T follicular helper cell (primary cell): ENCODE measurements at places on chromosomes 5 and 9.

- no peak for DNase-seq
Observed at GRCh38 chr9:7549249-7549648, 250.3 kb downstream of the DMAC1 start.

- no peak for DNase-seq
Observed at GRCh38 chr9:121160025-121160424, 41.6 kb downstream of the RAB14 start.

GRCh38 chr9:10104774-10105173 is 508.0 kb downstream of the PTPRD start:
- no peak for DNase-seq

- DNase-seq, result no peak
Observed at GRCh38 chr5:56751572-56752313, 63.6 kb upstream of the MAP3K1 start.

DNA sequence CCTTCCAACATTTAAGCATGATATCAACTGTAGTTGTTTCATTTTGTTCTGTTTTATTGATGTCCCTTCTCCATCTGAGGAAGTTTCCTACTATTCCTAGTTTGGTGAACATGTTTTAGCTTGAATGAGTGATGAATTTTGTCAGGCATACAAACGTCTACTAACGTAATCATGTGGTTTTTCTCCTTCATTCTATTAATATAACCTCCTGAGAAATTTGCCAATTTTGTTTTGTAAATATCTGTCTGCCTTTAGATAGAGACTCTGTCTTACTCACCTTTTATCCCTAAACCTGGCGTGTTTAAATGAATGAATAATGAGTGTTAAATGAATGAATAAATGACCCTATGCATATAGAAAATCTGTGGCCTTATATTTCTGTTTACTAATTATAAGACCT is 26.5 kb upstream of the NREP start:
- DNase-seq, result no peak

- no peak for DNase-seq
Observed at GRCh38 chr5:57097526-57097925, 76.3 kb upstream of the GPBP1 start.

GRCh38 chr5:75363726-75364495 is 26.9 kb downstream of the HMGCR start:
- no peak for DNase-seq

- no peak for DNase-seq
Observed at GRCh38 chr5:125595845-125596244, 827.4 kb upstream of the GRAMD2B start.

DNA sequence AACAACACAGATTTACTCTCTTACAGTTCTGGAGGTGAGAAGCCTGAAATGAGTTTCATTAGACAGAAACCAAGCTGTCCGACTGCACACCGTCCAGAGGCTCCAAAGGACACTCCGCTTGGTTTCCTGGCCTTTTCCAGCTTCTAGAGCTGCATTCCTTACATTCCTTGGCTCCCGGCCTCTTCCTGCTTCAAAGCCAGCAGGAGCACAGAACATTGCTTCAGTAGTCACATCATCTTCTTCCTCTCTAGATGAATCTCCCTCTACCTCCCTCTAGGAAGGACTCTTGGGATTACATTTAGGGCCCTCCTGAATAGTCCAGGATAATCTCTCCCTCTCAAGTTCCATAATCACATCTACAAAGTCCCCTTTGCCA is 213.3 kb downstream of the CDK5RAP2 start:
- no peak for DNase-seq

- DNase-seq, result no peak
Observed at GRCh38 chr9:2657427-2657826, 35.8 kb downstream of the VLDLR start.

DNA sequence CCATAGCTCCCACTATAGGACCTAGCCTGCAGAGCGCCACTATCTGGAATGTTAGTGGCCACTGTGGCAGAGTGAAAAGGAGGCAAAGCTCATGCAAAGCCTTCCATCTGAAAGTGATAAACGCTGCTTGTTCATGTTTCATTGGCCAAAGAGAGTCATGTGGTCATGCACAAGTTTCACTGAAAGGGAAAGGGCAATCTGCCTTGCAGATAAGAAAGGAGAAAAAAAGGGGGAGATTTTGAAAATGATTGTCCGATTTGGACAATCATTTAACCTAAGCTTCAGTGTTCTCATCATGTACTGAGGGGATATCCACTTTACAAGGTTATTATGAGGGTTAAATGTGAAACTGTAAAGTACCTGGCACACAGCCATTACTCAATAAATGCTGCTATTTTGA is 9.0 kb upstream of the MOB3B start:
- DNase-seq, result no peak

DNA sequence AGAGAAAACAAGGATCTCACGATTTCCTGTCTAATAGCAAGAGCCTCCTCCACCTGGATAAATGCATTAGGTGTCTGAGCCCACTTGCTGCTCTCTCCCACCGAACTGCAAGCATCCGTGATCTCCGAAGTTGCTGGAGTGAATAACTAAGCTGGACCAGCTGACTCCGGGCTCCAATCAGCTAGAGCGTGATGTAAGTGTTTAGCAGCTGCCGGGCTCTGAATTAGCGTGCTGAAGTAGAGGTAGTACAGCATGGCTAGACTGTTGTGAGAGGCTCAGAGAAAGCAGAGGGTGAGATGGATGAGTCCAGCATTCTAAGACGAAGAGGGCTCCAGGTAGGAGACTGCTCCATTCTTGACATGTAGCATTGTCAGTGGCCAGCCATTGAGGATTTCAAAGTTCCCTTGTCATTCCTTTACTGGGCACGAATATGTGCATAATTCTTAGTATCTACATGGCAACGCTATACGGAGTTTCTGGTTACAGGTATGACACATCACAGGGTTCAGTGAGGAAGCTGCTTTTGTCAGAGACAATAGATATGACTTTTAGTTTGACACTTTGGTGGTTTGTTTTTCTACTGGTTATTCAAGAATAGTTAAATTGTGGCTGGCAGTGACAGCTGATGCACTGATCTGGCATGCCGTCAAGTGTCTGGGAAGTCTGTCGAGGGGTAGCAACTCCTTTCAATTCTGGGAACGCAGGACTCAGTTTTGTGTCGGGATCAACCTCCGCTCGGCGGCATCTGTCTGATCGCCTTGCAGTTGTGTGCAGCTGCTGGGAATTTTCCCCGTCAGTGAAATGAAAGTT is 232.6 kb downstream of the MAST4 start:
- DNase-seq, result peak; percentile 37

GRCh38 chr5:157473383-157474320 is 13.6 kb downstream of the NIPAL4 start:
- DNase-seq, result no peak

DNA sequence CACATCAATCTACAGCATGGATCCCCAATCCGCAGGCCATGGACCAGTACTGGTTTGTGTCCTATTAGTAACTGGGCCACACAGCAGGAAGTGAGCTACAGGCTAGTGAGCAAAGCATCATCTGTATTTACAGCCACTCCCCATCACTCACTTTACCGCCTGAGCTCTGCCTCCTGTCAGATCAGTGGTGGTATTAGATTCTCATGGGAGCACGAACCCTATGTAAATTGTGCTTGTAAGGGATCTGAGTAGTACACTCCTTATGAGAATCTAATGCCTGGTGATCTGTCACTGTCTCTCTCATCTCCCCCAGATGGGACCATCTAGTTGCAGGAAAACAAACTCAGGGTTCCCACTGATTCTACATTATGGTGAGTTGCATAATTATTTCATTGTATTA is 212.7 kb upstream of the FAM174A start:
- no peak for DNase-seq

GRCh38 chr5:36346896-36347690 is 45.4 kb upstream of the RANBP3L start:
- no peak for DNase-seq

GRCh38 chr5:180618829-180619562 is 27.7 kb upstream of the SCGB3A1 start:
- DNase-seq, result peak; percentile 18

DNA sequence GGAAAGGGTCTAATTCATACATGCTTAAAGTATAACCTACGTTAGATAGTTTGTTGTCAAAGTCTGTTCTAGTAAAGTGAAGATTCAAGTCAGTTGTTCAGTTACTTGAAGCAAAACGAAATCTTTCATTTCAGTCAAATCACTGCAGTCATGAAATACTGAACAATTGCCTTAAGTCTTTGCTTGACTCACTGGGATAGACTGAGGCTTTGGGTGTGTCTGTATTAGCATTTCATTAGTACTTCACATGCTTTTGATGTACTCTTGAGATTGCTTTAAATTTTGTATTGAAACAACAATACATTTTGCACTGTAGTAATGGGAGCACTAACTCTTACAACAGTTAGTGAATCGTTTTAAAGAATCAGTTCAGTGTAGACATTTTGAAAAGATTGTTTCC is 4.0 kb upstream of the CMYA5 start:
- no peak for DNase-seq

- DNase-seq, result no peak
Observed at GRCh38 chr9:115291841-115292240, 173.9 kb upstream of the TNC start.

- DNase-seq, result no peak
Observed at GRCh38 chr9:8349901-8350300, 550.3 kb upstream of the DMAC1 start.

DNA sequence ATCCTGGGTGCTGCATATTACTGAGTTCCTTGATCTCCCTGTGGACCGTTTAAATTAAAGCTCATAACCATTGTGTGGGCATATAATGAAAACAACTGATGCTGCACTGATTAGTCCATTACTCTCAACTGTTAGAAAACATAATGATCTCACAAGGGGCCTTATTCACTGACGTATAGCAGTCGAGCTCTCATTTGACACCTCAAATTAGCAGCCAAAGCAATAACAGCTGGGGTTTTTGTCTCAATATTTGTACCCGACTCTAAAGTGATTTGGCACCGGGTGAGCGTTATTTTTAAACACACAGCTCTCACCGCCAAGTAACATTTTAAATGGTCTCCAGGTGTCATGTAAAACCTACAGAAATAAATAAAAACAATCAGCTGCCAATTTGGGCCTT is 252.2 kb upstream of the PANK3 start:
- DNase-seq, result no peak

- DNase-seq, result no peak
Observed at GRCh38 chr9:126838055-126838811, 22.2 kb upstream of the ZBTB34 start.

DNA sequence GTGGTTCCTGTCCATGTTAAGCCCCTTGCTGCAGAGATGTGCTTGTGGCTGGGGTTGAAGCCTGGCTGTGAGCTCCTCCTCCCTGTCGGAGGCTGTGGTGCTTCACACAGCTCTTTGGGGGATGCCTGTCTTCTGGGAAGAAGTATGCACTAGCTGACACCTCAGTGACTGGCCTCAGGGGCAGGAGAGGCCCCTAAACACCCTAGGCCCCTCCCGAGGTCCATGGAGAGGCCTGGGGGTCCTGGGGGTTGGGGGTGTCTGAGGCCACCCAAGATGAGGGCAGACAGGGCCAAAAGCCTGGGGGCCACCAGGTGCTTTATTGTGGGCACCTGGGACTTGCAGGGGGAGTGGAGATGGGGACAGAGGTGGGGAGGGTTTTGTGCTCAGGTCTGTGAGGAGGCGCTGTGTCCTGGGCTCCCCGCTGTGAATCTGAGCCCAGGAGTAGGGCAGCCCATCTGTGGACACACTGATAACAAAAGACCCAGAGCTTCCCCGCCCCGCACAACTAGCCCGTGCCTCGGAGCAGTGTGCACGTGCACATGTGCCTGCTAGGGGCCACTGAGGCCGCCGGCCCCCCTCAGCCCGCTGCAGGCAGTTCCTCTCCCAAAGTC is 92.0 kb downstream of the PHF2 start:
- DNase-seq, result no peak
